ENCODE measurements at places on chromosomes 5 and 9. TPM values are rescaled to one million over a fixed set of nuclear protein-coding genes. Genes with fewer than 3 reads are reported as not detected.

Gene GABRB2
- under 0.01 TPM for total RNA-seq

GRCh38 chr5:111227801-111228200 is 3.6 kb downstream of the CAMK4 start:
- DNase-seq = peak; percentile 87

- no peak for DNase-seq
Observed at GRCh38 chr5:61809651-61810050, 477.6 kb downstream of the ZSWIM6 start.

Gene KIAA1191
- 59.1 TPM for total RNA-seq

DNA sequence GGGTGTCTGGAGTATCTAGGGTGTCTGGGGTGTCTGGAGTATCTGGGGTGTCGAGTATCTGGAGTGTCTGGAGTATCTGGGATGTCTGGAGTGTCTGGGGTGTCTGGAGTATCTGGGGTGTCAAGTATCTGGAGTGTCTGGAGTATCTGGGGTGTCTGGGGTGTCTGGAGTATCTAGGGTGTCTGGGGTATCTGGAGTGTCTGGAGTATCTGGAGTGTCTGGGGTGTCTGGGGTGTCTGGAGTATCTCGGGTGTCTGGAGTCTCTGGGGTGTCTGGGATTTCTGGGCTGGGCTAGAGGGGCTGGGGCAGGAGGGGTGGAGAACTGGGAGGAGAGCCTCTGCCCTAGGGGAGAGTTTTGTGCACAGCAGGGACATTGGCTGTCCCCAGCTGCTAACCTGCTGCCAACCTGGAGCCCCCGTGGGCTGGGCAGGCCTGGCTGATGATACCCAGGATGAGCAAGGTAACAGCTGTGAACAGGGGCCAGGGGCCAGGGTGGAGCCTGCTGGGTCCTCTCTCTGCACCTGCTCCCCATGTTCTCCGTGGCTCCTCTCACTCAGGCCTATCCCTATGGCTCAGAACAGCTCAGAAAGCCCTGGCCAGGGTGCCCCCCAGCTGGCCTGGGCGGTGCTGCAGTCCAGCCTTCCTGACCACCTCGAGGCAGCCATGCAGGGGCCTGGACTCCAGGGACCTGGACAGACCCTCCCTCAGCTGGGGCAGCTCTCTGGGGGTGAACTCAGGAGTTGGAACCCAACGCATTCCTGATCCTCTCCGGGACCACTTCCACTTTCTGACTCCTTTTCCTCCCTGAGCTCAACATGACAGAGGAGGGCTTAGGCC is 29.9 kb downstream of the LHX3 start:
- no peak for DNase-seq

- DNase-seq = peak; percentile 94
Observed at GRCh38 chr5:59829386-59829785, 64.1 kb downstream of the PDE4D start.

DNA sequence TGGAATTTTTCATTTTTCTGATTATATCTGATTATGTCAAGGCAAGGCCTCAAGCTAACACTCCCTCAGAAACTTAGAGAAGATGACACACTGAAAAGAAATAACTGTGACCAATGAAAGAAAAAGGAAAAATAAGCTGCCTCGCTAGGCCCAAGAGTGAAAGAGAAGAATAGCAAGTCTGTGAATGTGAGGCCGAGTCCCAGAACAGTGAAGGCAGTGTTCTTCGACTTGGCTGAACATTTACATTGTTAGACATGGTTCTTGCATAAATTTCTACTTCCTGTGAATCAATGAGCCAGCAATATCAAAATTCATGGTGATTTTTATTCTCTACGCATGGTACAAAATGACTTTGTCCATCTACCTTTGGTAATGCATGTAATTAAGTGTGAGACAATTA is at the start of gene ATP10B:
TSS of gene ATP10B (minus strand) at position 163 of the 400 bp plus-strand sequence. CDS start 164,137 bp downstream, outside the sequence.
- DNase-seq = no peak

DNA sequence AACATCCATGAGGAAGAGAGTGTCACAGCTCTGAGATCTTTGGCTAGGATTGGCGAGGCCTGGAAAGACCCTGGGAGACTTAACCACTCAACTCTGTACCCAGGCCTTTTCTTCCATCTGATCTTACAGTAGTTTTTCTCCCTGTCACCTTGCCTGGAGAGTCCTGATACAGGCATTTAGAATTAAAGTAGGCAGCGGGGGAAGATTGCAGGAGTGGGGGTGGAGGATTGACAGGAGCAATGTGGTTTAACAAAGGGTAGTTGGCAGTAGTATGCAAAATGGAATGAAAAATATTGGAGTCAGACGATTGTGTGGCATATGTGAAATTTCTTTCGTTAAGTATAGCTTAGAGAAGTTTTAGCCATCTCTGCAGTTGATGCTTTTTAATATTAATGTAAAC is 16.9 kb downstream of the TMEFF1 start:
- no peak for DNase-seq

DNA sequence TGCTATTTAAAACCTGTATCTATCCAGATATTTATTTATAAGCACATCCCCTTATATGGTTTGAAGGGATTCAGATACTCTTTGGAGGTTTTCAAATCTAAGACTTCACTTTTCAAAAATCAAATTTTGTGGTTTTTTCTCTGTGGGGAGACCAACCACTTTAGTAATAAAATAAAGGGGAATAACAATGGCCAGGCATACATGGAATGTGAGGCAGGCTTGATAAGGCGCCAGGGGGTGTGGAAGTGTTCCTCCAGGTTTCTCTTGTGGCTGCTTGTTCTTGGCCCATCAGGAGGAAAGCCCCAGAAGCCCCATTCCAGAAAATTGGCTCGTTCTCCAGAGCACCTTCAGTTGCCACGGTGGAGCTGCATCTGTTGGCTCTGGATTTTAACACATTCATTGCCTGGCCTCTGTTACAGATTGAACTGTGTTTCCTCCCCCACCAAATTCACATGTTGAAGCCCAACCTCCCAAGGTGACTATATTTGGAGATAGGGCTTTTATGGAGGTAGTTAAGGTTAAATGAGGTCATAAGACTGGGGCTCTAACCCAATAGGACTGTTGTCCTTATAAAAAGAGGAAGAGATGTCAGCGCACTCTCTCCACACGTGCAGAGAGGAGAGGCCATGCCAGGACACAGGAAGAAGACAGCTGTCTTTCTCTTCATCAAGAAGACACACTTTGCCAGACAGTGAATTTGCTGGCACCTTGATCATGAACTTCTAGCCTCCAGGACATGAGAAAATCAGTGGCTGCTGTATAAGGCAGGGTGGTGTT is 195.9 kb downstream of the TMEM38B start:
- DNase-seq = no peak

Gene PAPPA
- 33.4 TPM for total RNA-seq

- DNase-seq = peak; percentile 28
Observed at GRCh38 chr9:115229496-115229895, 111.5 kb upstream of the TNC start.

- no peak for DNase-seq
Observed at GRCh38 chr5:141883892-141884318, 5.7 kb upstream of the PCDH1 start.

GRCh38 chr9:121930956-121931355 is 162.2 kb downstream of the TTLL11 start:
- DNase-seq = no peak

- DNase-seq = no peak
Observed at GRCh38 chr9:77176686-77177142, 620 bp upstream of the VPS13A start.

DNA sequence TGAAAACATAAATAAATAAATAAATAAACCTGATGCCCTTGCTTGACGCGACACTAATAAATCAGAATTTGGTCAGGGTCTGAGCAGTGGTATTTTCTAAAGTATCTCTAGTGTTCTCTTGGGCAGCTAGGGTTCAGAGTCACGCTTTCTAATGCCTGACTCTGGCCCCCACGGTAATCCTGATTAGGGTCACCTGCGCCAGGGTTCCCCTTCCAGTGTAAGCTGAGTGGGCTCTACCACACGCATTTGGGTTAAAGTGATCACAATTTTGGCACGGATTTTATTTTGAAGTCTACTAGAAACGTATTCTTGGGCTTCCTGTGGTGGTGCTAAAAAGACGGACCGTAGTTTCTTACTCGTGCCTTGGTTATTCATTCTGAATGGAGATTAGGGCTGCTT is 651 bp downstream of the TTC1 start:
- no peak for DNase-seq

GRCh38 chr5:123170816-123171215 is 81.8 kb downstream of the PRDM6 start:
- DNase-seq = no peak

DNA sequence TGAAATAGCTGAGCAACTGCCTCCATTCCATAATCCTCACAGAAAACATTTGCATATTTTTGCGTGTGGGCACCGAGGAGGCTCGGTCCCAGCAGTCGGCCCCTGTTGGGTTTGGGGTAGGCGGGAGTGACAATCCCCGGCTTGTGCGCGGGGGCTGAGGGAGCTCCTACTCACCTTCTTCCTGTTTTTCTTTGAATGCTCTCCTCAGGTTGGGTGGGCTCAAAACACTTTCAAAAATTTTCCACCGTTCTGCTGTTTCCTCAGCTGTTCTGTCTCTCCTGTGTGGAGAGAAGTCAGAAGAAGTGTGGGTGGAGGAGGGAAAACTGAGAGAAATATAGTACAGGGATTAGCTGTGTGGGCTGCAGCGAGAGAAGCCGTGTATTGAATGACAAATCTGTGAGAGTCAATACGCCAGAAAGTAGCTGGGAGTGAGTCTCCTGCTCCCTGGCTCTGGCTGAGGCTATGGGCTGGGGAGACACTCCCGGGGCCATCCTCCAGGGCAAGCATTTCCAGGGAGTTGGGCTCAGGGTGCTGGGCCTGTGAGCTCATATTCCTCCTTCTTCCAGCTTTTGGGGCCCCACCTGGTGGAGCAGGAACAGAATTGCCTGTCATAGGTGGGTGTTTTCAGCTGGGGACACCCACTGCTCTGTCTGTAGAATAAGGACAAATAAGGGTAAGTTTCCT is 84.7 kb downstream of the CMYA5 start:
- DNase-seq = no peak

GRCh38 chr5:77168161-77168878 is 42.2 kb upstream of the PDE8B start:
- DNase-seq = no peak

Gene PDE6A
- total RNA-seq = under 0.01 TPM

DNA sequence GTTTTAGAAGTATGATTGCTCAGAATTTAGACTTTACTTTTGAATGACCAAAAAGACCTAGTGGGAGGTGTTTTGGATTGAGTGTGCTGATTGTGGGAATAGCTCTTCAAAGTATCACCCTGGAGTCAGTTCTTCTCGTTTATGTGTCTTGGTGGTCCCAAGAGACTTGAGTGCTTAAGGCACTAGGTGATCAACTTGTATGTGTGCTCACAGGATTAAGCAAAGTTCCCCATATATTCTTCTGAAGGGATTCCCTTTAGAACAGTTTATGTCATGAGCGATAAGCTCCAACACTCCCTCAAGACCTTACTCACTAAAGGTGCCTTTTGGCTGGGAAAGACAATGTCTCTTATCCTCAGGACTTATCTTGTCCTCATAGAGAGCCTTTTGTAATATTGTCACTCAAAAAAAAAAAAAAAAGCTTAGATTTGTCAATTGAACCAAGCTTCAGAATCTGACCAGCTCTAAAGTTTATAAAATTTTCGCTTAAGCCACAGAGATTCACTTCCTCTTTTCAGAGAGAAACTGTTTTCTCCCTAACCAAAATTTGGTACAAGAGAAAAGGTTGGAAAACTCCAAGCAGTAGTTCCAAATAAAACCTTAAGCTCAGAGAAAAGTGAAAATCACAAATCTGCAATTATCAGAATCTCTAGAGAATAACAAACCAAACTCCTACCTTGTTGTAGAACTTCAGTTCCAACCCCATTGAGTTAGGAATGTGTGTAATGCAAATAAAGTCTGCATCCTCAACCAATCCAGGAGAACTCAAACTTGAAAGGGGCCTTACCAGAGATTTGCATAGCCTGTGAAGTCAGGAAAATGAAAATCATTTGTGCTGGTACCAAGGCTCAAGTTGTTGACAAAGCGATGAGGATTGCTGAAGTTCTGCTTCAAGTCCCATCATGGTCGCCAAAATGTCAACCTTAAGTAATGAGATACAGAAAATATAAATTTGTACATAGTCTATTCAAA is 40.0 kb upstream of the PDZD2 start:
- DNase-seq = no peak

DNA sequence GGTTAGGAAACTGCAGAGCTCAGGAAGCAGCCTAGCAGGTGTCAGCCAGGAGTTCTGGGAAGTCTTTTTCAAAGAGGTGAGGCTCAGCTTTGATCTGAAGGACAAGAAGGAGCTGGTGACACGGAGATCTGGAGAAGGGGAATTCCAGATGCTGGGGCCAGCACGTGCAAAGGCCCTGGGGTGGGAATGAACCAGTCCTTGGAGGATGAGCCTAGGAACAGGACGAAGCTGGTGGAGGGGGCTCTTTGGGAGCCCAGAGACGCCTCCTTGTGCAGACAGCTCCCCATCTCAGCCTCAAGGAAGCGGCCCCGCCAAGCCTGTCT is 15.2 kb upstream of the RNU6ATAC start:
- no peak for DNase-seq

Gene FOXD4L6
- total RNA-seq = not detected

DNA sequence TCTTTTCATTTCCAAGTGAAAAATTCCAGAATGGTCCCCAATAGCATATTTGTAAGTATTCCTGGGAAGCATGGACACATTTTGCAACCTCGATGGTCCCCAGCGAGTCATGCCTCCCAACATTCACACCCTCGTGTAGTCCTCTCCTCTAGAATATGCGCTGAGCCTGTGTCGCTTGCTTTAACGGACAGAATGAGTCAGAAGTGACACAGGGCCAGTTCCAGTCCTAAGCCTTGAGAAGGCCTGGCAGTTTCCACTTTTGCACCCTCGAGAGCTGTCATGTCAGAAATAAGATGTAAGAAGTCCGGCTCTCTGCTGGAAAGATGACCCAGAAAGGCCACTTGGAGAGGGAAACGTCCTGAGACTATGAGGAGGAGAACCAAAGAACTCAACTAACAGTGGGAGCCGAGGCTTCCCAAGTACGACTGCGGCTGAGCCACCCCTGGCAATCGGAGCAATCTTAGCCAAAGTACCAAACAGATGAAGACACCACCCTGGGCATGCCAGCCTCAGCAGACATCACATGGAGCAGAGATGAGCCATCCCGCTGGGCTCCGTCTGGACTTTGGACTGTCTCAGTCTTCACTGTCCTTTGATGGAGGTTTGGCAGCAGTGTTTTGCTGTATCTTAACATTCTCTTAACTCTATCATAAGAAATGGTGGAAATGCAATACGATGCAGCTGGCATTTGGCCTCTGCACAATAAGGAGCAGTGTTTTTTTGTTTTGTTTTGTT is 42.6 kb upstream of the GFPT2 start:
- DNase-seq = no peak

Gene CXCL14
- 0.26 TPM for total RNA-seq

DNA sequence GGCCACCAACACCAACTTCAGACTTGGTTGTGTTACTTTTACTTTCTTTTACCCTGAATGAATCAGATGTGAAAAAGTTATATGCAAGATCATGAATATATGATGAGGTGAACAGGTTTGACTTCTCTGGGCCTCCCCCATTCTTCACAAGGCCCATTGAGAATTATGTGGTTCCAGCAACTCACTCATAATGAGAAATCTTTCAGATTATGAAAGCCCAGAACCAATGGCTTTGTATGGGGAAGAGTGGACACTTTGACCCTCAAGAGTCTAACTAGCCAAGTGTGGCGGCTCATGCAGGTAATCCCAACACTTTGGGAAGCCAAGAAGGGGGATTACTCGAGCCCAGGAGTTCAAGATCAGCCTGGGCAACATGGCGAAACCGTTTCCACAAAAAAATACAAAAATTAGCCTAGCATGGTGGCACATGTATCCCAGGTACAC is 16.1 kb upstream of the LNPEP start:
- DNase-seq = no peak
